ENCODE measurements at places on chromosomes 6 and 20.

- DNase-seq, result no peak
These were observed 5.1 kb upstream of the EPB41L2 start for GRCh38 chr6:131068165-131068564.

- DNase-seq, result no peak
These were observed 9.3 kb upstream of the ID1 start for GRCh38 chr20:31595654-31596411.

DNA sequence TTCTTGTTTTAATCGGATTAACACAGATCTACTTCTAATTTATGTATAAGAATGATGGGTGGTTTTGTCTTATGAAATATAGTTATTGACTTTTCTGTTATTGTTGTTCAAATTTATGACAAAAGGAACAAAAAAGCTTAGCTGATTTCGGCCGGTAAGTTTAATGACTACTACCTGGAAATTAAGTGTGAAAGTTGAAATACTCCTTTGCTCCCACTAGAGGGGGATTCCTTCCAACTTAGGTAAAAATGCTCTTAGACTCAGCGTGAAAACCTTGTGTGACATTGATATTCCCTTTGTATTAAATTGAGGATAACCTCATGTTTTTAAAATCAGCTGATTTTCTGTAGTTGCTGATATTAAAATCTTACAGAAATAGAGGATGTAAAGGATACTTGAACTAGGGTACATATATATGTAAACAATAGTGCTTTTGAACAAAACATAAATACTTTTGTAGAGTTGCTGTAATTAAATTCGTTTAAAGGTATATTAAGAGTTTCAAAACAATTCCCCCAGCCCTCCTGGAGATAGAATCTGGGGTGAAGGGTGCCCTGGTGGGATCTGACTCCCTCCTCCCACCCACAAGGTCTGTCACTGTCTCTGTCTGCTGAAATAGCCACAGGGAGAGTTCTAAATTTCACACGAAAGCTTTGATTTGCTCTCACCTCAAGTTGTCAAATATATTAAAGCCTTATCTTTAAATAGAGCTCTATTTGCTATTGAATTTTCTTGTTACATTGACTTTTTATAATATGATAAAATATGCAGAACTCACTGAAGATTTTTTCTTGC is 257.5 kb downstream of the ARID1B start:
- DNase-seq, result no peak

DNA sequence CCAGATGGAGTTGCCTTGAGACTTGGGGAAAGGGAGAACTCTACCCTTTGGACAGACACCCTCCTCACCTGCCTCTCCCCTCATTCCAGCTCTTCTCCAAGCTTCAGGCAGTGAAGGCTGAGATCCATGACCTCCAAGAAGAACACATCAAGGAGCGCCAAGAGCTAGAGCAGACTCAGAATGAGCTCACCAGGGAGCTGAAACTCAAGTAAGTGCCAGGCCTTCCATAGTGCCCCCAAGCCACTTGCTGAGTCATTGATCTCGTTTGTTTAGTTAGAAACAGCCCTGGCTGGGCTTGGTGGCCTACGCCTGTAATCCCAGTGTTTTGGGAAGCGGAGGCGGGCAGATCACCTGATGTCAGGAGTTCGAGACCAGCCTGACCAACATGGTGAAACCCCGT is 39.2 kb downstream of the KIF3B start:
- no peak for DNase-seq

GRCh38 chr6:135962731-135963130 is 111.2 kb downstream of the PDE7B start:
- no peak for DNase-seq

DNA sequence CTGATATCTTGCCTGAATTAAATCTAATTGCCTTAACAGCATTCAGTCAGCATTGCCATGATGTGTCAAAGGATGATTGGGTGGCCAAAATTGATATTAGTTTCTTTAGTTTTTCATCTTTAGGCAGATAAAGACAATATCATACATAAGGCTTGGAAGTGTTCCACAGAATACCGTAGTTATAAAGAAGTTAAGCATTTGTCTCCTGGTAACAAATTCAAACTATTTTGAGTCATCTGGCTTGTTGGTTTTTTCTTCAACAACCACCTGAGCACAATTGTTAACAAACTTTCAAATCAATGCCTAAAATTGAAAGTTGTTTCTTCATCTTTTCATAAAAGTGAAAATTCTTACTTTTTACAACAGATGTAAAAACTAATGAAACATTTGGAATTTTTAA is 47.5 kb upstream of the ADGRF5 start:
- no peak for DNase-seq

DNA sequence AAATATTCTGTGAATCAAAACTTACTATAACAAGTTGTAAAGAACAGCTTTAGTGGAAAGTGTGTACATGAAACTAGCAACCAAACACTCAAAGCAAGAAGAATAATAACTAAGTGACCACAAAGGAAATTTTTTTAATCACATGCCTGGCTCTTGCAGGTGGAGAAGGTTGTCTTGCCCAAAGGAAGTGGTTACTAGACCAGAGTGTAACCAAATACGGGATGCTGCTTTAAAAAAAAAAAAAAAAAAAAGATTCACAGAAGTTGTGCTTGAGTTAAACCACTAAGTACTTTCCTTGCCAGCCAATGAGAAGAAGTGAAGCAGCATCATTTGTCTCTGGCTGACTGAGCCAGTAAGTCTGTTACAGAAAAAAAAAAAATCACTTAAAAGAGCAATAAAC is 19.1 kb upstream of the HLA-DQB1 start:
- DNase-seq, result no peak

- no peak for DNase-seq
These were observed 152.7 kb downstream of the MACROD2 start for GRCh38 chr20:14148042-14148441.

DNA sequence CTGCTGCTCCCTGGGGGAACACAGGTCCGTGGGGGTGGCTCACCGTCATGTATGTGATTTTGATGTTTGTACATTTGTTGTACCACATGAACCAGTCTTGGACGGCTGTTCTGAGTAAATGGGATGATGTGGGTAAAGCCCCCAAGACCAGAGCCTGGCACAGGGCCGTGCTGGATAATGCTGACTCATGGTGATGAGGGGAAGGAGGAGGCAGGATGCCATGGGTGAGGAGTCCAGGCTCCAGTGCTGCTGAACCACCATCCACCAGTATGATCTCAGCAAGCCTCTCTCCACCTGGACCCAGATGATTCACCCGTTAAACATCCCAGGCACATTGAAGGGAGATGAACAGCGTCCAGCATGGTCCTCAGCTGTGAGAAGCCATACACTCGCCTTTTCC is 9.6 kb upstream of the APCDD1L start:
- no peak for DNase-seq

DNA sequence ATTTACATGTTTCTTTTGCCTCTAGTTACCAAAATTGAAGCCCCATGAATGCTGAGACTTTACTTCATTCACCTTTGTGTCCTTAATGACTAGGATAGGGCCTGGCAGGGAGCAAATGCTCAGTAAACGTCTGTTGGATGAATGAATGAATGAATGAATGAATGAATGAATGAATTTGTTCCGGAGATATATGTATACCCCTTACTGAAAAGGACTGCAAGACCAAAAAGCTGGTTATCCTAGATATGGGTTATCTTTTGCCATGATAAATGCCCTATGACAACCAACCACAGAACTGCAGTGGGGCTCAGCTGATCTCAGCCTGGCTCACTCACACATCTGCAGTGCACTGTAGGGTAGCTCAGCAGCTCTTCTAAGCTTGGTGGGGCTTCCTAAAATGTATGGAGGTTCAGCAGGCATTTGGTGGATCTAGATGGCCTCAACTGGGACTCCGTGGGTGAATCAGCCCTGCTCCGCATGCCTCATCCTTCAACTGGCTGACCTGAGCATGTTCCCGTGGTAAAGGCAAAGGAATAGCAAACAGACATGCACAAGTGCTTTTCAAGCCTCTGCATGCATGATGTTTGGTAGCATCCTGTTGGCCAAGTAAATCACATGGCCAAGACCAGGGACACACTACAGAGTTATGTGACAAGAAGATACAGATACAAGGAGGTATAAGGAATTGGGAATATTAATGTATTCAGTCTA is 378.7 kb upstream of the SOX4 start:
- DNase-seq, result no peak

GRCh38 chr6:89379281-89379680 is 26.8 kb upstream of the UBE2J1 start:
- no peak for DNase-seq

DNA sequence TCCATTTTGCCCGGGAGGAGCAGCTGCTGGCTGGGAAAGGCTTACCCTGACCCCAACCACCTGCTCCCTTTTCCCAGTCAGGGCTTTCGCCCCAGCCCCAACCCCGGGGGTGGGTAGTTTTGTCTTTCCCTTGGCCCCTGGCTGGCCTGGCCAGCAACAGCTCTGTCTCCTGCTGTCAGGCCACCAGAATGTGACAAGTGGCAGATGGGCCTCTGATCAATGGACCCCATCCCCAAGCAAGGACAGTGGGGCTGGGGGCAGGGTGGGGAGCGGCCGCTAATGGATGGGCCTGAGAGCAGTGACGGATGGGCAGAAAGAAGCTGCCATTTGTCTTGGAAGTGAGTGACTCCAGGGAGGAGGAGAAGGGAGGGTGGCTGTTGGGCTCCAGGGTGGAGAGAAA is 121.6 kb downstream of the DHX35 start:
- no peak for DNase-seq

DNA sequence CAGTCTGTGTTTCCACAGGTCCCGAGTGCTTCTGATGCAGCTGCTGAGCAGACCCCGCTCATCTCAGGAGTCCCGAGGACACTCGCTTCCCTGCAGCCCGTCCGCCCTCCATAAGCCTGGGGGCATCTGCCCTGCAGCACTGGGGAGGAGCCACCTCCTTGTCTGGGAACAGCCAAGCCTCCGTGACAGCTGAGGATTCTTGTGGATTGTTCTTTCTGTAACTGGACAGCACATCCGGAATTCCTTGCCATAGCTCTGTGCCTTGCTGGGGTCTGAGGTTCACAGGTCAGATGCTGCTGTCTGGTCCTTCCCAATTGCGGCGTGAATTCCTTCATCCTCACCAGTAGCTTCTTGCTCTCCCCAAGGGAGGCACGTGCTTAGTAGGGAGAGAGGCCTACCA is 38.4 kb upstream of the FNDC1 start:
- no peak for DNase-seq

GRCh38 chr6:132491303-132491702 is 21.6 kb downstream of the STX7 start:
- no peak for DNase-seq

Measured in NCI-H187 treated with DMSO at 0.1 percent for 48 hours (cell line).